WTC11 (cell line): ENCODE measurements at places on chromosomes 12 and 14. TPM values are rescaled to one million over a fixed set of nuclear protein-coding genes. Genes with fewer than 3 reads are reported as not detected.

SLC5A8 gene
- total RNA-seq = 0.05 to 0.07 TPM in 2 of 3 replicates, not detected in the other

LRIG3 gene
- 7.8 to 13.0 TPM (median 8.5 TPM) in 3 replicates for total RNA-seq

PLEKHG7 gene
- not detected in 3 replicates for total RNA-seq

KRT6C gene
- not detected in 3 replicates for total RNA-seq

SLC7A8 gene
- total RNA-seq = 200 to 207 TPM (median 201 TPM) in 3 replicates

NEMF gene
- total RNA-seq = 50.1 to 51.2 TPM (median 50.1 TPM) in 3 replicates

AQP6 gene
- 0.09 to 0.21 TPM (median 0.18 TPM) in 3 replicates for total RNA-seq

PMCH gene
- not detected in 3 replicates for total RNA-seq

SRRM4 gene
- 0.78 to 0.96 TPM (median 0.96 TPM) in 3 replicates for total RNA-seq

ITGA7 gene
- total RNA-seq = 77.8 to 96.2 TPM (median 80.4 TPM) in 3 replicates

GRCh38 chr14:106823552-106823951 lies 1297.2 kb downstream of the TMEM121 start:
- no peak for DNase-seq

DNA sequence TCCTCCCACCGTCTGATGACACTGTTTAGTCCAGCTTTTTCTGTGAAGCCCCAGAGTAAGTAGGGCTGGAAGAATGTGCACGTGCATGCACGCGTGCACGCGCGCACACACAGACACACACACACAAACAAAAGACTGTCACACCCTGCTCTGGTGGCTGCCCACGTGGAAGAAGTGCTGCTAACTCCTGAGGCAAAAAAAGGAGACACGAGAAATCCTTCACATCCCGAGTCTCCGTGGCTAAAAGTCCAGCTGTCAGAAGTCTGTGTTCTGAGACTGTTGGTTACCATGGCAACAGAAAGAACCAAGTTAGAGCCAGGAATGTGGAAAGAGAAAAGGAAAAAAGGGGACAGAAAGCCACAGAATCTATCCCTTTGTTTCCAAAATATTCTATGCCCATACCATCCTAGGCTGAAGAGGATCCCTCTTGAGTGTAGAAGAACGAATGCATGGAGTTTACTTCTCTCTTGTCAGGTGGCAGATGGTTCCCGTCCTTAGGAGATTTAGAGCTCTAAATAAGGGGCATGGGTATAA lies 1.6 kb upstream of the C12orf71 start:
- DNase-seq = no peak

DNA sequence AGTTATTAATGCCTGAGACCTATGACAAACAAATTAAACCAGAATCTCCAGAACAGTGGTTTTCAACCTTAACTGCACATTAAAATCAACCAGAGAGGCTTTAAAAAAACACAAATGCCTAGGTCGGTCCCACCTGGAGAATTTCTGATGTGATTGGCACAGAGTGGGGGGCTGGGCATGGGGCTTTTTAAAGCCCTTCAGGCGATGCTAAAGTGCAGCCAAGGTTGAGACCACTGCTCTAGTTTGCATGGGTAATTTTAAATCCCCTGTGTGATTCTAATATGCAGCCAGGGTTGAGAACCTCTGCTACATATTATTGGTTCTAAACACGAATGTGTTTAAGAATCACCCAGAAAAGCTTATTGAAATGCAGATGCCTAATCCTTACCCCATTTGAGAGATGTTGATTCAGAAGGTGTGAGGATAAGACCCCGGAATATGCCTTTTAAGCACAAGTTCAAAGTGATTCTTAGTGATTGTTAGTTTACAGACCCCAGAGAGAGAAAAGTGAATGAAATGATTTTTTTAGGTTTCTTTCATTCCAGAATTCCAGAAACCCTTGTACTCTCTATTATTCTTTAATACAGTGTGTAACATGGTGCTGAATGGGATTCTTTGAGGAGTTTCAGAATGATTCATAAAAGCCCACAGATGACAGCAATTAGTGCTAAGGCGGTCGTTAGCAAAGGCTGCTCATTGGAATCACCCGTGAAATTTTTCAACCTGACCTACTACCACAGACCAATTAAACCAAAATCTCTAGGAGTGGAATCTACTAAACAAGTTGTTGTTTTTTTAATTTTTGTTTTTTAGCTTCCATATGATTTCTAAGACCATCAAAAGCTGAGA lies 44.9 kb downstream of the LIN7A start:
- no peak for DNase-seq

- DNase-seq = no peak
These were observed 4.4 kb downstream of the TXNRD1 start for GRCh38 chr12:104219908-104220404.

DNA sequence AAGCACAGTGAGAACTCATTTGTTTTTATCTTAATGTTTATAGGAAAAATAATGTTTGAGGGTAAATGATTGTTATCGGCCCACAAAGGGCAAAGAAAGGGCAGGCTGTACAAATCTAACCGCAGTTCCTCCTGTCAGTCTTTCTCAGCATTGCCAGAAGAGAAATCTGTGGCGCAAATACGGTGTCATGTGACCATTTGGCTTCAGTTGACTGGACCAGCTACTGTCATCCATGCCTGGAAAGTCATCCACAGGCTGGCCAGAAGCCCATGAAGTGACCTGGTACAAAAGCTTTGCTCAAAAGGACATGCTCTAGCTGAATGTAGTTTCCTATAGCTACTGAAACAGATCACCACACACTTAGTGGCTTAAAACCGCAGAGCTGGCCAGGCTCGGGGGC lies 43.6 kb downstream of the HCAR2 start:
- no peak for DNase-seq

GRCh38 chr14:90644882-90645281 lies 171.3 kb downstream of the TTC7B start:
- no peak for DNase-seq

DNA sequence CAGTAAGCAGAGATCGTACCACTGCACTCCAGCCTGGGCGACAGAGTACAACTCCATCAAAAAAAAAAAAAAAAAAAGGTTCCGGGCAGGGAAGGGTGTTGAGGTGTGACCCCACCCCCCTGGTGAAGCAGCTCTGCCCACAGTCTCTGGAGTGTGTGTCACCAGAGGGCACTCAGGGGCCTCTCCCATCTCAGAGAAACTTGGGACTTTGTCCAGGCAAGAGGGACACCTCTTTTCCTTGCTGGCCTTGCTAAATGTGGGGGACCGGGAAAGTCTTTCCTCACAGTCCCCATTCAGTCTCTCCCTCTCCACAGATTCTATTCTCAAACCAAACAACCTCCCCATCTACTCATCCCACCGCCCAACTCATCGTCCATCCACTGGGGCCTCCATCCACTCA lies 43.6 kb downstream of the RFLNA start:
- no peak for DNase-seq

DNA sequence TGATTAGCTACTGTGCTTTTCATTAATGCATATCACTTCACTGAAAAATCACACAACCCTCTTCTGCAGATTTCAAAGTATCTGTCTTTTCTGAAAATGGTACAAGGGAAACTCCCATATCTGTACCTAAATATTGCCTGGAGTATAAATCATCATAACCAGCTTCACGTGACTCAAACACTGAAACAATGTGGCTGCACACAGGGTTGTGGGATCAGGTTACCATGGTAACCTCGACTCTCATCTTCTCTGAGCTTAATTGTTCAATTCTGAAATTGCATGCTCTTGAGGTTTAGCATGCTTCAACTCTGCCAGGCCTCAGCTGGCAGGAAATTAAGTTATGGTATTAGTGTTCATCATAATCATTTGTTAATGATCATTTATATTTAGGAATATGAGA lies 77.5 kb upstream of the CPSF6 start:
- DNase-seq = no peak

DNA sequence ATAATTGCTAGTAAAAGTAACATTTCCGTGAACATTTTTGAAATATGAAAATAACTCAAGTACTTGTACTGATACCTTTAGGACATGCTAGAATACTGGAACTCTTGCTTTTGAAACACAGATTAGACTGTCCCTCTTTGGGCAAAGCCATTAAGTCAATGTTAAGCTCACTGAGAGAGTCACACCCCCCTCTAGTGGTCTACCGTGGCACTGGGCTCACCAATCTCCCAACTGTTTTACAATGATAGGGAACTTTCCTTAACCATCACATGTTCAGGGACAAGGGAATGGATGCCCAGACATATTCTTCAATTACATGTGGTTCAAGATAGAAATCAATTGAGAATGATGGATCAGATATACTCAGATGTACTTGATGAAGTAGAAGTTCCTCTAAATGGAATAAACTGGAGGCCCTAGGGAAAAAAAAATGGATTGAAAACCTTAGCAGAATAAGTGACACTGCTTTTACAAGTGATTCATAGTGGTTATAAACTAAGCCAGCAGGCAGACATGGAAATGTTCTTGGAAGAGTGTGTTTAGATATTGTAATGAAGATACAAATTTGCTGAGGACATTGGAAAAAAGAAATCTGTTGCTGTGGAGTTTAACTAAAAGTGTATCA lies 17.8 kb downstream of the NANOG start:
- DNase-seq = peak; percentile 89

GRCh38 chr14:101915871-101916815 lies 48.2 kb upstream of the DYNC1H1 start:
- no peak for DNase-seq

- no peak for DNase-seq
These were observed 119.6 kb downstream of the VRK1 start for GRCh38 chr14:96916751-96917150.

GRCh38 chr12:5172886-5173285 lies 129.2 kb downstream of the KCNA5 start:
- no peak for DNase-seq

DNA sequence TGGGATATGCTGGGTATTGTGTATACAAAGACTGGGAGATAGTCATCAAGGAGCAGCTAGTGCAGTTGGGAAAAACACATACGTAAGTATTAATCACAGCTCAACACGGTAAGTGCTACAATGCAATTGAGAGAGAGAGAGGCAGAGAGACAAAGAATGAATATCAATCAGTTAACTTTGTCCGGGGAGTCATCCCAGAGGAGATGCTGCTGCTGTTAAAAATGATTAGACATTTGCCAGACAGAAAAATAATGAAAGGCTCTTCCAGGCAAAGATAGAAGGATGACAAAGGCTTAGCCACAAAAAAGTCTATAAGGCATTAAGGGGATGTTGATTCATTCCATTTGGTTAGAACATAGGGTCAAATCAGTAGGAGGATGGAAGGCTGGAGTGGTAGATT lies 45.1 kb downstream of the AKAP6 start:
- DNase-seq = no peak
